Mesothelial cell of epicardium (in vitro differentiated cells): ENCODE measurements at places on chromosomes 5 and 9.

DNA sequence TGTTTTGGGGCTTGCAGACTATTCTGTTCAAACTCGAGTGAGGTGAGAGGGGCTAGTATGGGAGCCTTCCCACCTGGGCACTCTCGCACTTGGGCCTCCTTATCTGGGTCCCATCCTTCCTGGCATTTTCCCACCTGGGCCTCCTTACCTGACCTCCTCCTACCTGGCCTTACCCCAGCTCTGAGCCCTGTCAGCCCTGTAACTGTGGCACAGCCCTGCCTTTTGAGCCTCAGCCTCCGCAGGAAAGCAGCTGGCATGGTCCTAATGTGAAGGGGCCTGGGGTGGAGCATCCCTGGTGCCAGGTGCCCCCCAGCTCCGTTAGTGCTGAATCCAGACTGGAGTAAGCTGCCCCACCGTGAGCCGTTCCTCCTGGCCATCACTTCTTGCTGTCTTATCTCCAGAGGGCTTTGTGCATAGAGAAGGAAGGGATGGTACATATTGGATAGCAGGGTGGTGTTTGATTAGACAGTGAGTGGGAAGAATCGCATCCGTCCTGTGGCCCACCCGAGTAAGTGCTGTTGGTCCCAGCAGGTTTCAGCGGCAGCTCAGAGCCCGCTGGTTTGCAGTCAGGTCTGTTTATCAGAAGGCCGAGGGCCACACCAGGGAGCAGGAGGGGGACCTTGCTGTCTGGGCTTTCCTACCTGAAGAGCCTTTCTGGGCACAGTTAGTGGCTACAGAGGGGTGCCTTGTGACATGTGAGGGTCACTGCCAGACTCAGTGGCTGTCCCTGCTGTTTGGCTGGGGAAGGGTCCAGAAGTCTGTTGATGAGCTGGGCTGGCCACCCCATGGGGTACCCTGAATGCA is 76.5 kb downstream of the WNK2 start:
- H3K4me1 ChIP-seq: no peaks in the 10 kb centered on the region
- H3K4me3 ChIP-seq: no peak overlapping the region
- no peaks in the 10 kb centered on the region for H3K27me3 ChIP-seq
- H3K36me3 ChIP-seq: peaks cover 3% of the 10 kb centered on the region
- no peak for DNase-seq

- DNase-seq: no peak
- H3K27me3 ChIP-seq: no peaks in the 10 kb centered on the region
- peaks cover 4% of the 10 kb centered on the region for H3K36me3 ChIP-seq
- H3K4me3 ChIP-seq: no peak overlapping the region
- peak overlapping the region; percentile 47 for H3K27ac ChIP-seq
- peaks cover 38% of the 10 kb centered on the region for H3K4me1 ChIP-seq
These were observed 16.9 kb upstream of the SNCAIP start for GRCh38 chr5:122295138-122295537.

DNA sequence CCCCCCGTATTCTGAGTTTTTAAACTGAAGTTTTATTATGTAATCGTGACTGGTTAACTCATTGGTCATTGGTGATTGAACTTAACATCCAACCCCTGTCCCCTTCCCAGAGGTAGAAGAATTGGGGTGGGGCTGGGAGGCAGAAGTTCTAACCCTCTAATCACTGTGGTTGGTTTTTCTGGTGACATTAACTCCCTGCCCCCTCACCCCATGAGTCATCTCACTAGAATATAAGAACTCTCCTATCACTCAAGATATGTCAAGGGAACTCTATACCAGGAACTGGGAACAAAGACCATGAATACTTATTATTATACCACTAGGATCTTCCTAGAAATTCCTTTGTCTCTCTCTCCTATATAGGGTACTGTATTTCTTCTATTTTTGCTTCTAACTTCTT is 52.3 kb upstream of the CAVIN4 start:
- no peaks in the 10 kb centered on the region for H3K4me1 ChIP-seq
- H3K4me3 ChIP-seq: no peak overlapping the region
- no peak for DNase-seq
- H3K27ac ChIP-seq: no peak overlapping the region
- H3K27me3 ChIP-seq: no peaks in the 10 kb centered on the region

GRCh38 chr9:108478431-108479332 is 377.1 kb downstream of the ACTL7B start:
- no peaks in the 10 kb centered on the region for H3K36me3 ChIP-seq
- peaks cover 25% of the 10 kb centered on the region for H3K27me3 ChIP-seq

DNA sequence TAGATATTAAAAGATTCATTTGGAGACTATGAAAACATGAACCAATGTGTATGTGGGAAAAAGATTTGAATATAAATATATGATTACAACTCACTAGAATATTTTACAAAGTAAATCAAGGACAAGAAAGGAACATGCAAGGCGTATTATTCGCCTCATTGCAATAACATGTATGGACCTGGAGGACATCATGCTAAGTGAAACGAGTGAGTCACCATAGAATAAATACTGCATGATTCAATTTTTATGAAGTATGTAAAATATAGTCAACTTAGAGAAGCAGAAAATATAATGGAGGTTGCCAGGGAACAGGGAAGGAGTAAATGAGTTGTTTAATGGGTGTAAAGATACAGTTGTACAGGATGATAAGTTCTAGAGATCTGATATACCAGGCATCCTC is 4.9 kb downstream of the TXNDC8 start:
- H3K36me3 ChIP-seq: no peaks in the 10 kb centered on the region
- H3K4me3 ChIP-seq: no peak overlapping the region
- no peaks in the 10 kb centered on the region for H3K27me3 ChIP-seq
- H3K27ac ChIP-seq: no peak overlapping the region
